Lower lobe of right lung (tissue), 2 donors: ENCODE measurements at places on chromosomes 3 and 15. TPM values are rescaled to one million over a fixed set of nuclear protein-coding genes. Genes with fewer than 3 reads are reported as not detected.

DNA sequence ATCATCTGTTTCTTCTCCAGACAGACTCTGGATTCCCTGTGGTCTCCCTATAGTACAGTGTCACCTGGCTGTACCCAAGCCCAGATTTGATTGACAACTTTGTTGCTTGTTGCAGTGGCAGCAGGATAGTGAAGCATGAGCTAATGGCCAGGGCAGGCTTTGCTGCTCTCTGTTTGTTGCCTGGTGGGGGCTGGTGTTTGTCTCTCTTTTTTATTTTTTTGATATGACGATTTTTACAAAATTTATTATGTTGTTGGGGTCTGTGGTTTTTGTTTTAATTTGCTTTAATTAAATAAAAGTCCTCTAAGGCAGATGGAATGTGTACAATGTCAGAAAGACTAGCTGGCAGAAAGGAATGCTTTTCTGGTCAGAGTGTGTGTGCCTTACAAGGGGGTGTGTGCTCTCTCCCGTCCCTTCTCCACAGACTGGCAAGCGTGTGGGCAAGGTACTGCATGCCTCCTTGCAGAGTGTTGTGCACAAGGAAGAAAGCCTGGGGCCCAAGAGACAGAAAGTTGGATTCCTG, 15.2 kb upstream of the CLEC3B start:
- H3K36me3 ChIP-seq: peaks cover 33% of the 10 kb centered on the region
- peaks cover 32% of the 10 kb centered on the region for H3K4me1 ChIP-seq
- H3K27me3 ChIP-seq: no peaks in the 10 kb centered on the region
- DNase-seq: no peak

DNA sequence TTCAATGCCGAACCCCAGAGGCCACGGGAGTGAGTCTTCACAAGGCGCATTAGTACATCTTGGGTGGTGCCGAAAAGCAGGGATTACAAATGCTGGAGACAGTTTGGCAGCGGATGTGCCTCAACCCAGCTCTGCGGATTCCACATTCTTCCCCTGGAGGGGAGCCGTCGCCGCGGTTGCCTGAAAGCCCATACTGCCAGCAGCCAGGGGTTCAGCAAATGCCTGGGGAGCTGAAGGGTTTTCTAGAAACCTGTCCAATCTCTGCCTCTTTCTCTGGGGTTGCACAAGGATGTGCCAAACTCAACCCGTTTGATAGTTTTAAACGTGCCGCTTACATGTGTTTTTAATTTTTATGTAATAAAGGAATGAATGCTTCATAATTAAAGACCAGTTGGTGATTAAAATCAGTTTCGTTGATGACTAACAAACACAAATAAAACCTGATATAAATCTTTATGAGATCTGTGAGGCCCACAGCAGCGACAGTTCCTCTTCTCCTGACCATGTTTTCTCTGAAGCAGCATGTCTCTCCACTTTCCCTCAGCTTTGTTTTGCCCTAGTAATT, 74.6 kb upstream of the LEKR1 start:
- no peaks in the 10 kb centered on the region for H3K27me3 ChIP-seq
- H3K4me1 ChIP-seq: peaks cover 21% of the 10 kb centered on the region
- H3K27ac ChIP-seq: no peak overlapping the region
- no peak for DNase-seq

DNA sequence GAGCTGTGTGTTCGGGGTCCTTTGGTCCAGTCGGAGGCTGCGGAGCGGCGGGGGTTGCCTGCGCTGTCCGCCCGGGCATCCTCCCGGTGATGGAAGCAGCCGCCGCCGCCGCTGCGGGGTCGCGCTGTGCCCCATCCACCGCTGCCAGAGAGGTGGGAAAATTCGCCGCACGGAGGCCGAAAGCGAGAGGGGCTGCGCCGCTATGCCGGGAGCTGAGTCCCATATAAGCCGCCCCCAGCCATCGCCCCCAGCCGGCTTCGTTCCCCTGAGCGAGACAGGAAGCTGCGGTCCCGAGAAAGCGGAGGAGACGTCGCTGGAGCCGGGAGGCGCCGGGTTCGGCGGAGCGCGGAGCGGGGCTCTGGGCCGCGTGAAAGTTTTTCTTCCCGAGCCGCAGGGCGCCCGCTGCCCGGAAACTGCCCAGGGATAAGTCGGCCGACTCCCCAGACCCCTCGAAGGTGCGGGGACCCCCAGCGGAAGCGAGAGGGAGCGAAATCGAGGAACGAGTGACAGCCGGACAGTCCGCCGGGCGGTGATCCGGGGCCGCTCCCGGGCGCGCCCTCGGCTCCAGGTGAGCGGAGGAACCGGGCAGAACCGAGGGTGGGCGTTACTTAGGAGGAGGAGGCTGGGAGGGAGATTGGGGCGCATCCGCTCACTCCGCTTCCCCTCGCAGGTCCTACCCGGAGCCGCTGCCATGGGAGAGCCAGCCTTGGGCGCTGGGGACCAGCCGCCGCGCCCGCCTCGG, 574 bp downstream of the CHST2 start:
- H3K36me3 ChIP-seq: no peaks in the 10 kb centered on the region
- peaks cover 12% of the 10 kb centered on the region for H3K27me3 ChIP-seq
- peak; percentile 51 for DNase-seq
- H3K27ac ChIP-seq: peak overlapping the region; percentile 83

GRCh38 chr15:80801891-80802680, 22.9 kb downstream of the CEMIP start:
- no peaks in the 10 kb centered on the region for H3K36me3 ChIP-seq
- H3K27me3 ChIP-seq: no peaks in the 10 kb centered on the region
- no peak overlapping the region for H3K4me3 ChIP-seq
- no peaks in the 10 kb centered on the region for H3K4me1 ChIP-seq
- no peak for DNase-seq
- no peak overlapping the region for H3K27ac ChIP-seq

DNA sequence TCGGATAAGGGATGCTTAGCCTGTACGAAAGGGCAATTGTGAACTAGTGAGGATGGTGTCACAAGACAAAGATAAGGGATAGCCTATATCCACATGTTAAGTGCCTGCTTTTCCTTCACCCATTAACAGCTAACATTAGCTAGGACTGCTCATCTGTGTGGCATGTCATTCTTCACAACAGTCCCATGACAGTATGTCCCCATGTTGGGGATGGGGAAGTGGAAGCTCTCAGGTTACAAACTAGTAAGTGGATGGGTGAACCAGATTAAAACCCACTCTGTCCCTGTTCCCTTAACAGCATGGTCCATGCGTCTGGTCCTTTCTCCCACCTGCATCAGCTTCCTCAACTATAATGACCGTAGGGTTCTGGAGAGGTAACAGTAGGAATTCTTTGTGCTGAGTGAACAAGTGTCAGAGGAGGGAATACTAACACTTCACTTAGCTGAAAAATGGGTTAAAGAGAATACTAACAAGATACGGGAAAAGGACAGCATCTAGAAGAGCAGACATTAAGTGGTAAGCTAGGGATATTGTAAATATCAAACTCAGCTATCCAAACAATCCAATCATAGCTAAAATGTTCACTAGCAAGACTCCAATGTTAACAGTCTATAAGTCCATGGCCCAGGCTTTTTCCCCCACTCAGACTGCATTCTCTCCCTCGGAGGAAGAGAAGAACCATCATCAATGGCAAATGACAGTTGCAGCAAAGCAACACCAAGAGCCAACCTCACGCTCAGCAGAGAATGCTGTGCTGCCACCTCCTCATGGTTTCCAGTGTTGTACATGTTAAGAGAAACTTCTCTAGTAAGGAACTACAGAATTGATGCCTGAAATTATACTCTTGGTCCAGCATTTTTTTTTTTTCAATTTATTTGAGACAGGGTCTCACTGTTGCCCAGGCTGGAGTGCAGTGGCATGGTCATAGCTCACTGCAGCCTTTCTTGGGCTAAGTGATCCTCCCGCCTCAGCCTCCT, 5.0 kb downstream of the RPLP1 start:
- no peaks in the 10 kb centered on the region for H3K27me3 ChIP-seq
- no peak overlapping the region for H3K4me3 ChIP-seq
- DNase-seq: no peak

- H3K4me1 ChIP-seq: no peaks in the 10 kb centered on the region
- no peak for DNase-seq
- no peak overlapping the region for H3K27ac ChIP-seq
These were observed 13.2 kb downstream of the ADAMTS9 start for GRCh38 chr3:64674591-64675076.

The DCLK3 gene
- 0.12 TPM for total RNA-seq
